ENCODE measurements at places on chromosomes 6 and 20.

GRCh38 chr20:34282041-34282440, 21.1 kb downstream of the AHCY start:
- DNase-seq: no peak

GRCh38 chr6:143950875-143951274, 57.2 kb downstream of the PLAGL1 start:
- no peak for DNase-seq

DNA sequence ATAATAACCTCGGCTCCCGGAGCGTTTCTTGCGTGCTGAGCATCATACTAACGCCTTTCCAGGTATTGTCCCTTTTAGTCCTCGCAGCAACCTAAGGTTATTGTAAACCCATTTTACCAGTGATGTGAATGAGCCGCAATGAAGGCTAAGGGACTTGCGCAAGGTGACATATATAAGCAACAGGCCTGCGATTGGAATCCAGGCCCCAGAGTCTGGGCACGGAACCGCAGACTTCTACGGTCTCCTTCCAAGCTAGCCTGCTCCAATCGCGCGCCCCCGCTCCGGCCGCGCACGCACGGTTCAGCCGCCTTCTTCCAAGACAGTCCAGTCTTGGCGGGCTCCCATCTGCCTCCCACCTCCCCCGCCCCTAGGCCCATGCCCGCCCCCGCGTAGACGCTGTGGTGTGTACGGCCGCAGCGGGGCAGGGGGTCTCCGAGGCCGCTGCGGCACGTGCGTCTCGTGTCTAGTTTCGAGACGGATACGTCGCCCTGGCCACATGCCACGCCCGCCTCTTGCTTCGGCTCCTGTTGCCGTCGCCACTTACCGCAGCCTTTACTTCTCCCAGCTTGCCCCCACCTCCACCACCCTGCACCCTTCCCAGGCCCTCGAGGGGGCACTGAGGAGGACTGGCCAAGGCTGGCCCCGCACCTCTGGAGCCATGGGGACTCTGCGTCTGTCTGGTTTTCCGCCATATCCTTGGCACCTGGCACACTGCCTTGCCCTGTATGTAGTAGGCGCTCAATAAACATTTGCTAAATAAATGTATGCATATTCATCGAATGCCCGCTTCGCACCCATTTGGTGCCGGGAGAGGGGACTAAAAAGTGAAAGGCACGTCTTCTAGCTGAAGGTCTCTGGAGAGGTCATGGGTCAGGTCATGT, 855 bp upstream of the GFOD1 start:
- DNase-seq: no peak

DNA sequence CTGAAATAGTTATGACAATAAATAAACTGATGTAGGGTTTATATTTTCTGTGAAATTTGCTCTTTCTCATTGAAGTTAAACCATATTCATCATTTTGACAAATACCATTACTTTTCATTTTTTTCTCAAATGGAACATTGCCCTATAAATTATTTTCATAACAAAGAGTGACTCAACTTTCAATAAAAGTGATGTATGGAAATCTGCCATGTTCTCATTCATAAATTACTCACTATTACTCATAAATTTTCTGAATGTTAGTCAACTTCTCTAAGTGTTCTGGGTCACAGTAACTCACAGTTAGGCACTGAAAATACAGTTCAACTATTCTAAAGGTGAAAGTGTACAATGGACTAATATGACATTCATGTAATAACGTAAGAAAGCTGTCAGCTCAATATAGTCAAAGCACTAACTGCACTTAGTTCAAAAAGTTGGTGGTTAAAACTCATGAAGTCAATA, 19.0 kb upstream of the STX11 start:
- DNase-seq: no peak

- no peak for DNase-seq
Observed at GRCh38 chr6:67287566-67287965, 1347.5 kb upstream of the ADGRB3 start.

DNA sequence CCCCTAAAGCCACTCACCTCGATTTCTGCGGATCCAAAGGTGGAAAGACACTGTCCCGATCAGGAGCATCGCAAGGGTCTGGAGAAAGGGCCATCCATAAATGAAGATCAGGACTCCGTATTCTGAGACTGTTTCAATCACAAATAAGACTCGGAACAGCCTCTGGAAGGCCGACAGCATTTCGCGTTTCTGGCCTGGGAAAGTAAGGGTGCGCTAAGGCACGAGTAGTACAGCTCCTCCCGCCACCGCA, 44.6 kb downstream of the DPPA5 start:
- DNase-seq: no peak

- DNase-seq: no peak
Observed at GRCh38 chr20:21099751-21100577, 6.2 kb downstream of the LINC00237 start.

DNA sequence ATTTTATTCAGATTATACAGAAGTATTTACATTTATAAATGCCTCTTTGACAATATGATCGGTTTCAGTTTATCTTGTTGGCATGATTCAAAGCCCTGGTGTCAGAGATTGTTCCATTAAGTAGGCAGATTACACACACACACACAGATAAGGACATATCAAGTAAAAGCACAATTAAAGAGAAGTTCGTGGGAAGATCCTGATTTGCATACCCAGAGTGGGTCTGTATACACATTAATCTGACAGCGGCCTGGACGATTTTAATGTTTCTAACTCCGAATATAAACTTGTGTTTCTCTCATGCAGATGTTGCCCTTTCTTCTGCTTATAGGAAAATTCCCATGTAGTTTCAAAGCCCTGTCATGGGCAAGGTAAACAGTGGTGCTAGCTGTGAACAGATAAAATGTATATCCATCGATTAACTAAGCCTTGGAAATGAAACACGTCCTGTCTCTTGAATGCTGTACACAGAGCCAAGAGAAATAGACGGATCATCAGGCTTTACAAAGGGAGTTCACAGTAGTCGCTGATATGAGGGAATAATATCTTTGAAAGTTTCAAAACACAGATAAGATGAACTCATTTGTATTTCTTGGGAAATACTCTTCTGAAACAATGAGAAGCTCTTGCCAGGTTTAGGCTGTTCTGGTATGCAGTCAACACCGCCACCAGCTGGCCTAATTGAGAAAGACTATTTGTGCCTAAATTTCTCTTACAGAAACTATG, 108.2 kb upstream of the GMDS start:
- DNase-seq: peak; percentile 3

GRCh38 chr6:25056130-25056529, 120.4 kb upstream of the RIPOR2 start:
- no peak for DNase-seq

GRCh38 chr6:35587167-35587566, 74.5 kb upstream of the TULP1 start:
- no peak for DNase-seq

DNA sequence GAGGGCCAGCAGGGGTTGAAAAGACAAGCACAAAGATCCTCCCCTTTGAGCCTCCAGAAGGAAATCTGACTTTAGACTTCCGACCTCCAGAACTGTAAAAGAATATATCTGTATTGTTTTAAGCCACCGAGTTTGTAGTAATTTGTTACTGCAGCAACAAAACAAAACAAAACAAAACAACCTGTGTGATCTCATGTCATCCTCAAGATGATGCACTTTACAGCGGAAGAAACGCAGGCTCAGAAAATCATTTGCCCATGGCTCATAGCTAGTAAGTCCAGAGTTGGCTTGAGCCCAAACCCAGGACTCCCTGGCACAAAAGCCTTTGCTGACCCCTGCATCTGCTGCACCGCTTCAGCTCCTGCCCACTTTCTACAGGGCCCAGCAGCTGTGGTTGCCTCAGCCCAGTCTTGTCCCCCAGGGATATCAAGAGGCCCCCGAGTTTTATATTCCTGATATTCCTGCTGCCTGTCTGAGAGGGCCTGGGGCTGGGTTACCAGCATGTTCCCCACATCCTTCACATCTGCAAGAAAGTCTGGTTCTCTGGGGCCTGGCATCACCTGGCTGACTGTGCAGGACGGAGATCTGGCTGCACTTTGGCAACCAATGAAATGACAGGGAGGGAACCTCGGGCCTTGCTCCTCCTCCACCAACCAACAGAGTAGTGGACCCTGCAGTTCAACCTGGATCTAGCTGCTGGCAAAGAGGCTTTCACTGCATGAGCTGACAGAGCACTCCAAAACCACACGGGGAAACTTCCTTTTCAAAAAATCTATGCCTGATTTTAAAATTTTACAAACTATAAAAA, 56.9 kb downstream of the JPH2 start:
- no peak for DNase-seq

DNA sequence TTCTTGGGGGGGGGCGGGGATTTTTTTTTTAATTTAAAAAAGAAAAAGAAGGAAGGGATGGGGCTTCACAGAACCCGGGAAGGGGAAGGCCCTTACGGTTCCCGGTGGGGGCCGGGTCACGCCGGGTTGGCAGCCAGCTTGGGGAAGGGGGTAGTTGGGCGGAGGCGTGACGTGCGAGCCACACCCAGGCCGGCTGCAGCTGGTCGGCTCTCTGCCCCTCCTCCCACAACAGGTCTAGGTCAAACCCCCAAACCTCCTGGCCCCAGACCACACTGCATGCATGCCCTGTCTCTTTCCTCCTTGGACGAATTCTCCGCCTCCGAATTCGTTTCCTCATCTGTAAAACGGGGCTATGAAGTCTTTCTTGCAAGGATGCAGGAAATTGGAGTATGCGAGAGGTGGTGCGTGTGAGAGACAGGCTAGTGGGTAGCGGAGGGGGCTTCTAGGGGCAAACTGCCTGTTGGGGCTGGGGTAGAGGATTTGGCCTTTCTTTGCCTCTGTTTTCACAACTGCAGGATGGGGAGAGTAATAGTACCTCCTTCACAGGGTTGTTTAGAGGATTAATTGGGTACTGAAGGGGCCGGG, 828 bp downstream of the HCK start:
- DNase-seq: no peak

DNA sequence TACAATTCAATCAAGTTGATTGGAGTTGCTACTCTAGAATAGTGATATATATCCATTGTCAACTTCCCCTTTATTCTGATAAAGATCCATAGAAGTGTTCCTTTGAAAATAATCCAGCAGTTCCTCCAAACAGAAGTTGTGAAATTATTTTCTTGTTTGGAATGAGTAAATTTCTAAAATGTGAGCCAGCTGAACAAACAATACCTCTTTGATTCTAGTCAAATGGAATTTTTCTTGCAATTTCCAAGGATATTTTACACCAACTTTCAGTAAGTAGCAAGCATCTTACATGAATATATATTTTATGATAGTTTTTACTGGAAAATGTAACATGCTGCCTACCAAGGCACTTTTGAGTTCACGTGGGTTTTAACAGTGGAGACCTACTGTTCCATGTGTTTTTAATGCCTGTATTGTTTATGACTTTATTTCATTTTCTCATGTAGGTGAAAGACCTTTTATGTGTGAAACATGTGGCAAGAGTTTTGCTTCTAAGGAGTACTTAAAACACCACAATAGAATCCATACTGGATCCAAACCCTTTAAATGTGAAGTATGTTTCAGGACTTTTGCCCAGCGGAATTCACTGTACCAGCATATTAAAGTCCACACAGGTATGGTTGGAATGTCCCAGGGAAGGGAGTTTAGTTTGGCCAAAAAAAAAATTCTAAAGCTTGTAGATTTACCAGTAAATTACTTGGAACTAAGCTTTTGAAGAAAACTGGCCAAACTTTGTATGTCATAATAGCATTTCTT, 6.5 kb downstream of the GZF1 start:
- DNase-seq: no peak

DNA sequence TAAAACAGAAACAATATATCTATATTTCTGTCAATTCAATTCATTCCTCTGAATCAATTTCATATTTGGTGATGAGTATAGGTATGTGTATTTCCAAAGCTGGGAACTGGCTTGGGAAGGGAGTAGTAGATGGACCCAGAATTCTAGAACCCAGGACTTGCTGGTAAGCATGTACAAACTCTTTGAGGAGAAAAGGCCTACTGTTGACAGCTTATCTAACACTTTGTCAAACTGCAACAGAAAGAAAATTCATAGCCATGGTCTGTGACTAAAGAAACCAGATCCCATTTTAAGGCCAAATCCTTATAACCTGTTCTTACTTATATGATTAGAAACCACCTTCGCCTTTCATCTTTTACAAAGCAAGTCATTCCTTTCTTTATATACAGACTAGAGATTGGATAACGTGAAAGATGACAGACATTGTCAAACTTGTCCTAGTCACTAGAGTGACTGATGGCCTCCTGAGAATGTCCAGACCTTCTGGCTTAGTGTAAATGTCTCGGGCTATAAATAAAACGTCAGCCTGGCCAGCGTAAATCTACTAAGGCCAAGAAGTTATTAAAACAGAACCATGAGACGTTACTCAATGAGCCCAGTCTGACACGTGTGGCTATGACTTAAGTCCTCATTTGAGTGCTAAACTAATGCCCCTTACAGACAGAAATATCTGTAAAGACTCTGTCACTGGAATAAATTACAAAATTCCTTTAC, 152.3 kb downstream of the ALDH8A1 start:
- no peak for DNase-seq

GRCh38 chr6:137746264-137746663, 120.8 kb upstream of the TNFAIP3 start:
- DNase-seq: no peak

- DNase-seq: no peak
Observed at GRCh38 chr6:6600875-6601274, 12.4 kb downstream of the LY86 start.

GRCh38 chr6:31162463-31163165, 4.2 kb downstream of the TCF19 start:
- no peak for DNase-seq

- no peak for DNase-seq
Observed at GRCh38 chr6:15351631-15352030, 105.8 kb downstream of the JARID2 start.

Data from stimulated activated CD8-positive, alpha-beta memory T cell treated with anti-CD3 and anti-CD28 coated beads, Interleukin-15, amount 100 ng/mL, for 24 hours (primary cell).